ENCODE measurements at places on chromosomes 2 and 18.

DNA sequence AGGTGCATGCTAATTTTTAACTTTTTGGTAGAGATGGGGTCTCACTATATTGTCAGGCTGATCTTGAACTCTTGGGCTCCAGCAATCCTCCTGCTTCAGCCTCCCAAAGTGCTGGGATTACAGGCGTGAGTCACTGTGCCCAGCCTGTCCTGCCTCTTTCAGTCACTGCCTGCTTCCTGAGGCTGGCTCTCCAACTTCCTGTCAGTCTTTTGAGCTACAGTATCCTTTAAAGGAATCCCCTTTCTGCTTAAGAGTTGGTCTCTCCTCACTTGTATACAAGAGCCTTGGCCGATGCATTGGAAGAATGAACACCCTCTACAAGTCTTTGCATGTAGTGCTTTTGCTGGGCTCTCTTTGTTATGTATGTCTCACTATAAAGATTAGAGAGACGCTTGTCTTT lies 88.4 kb upstream of the SMAD2 start:
- no peak for DNase-seq

- DNase-seq = no peak
These were observed 8.9 kb downstream of the EPC2 start for GRCh38 chr2:148653437-148653836.

DNA sequence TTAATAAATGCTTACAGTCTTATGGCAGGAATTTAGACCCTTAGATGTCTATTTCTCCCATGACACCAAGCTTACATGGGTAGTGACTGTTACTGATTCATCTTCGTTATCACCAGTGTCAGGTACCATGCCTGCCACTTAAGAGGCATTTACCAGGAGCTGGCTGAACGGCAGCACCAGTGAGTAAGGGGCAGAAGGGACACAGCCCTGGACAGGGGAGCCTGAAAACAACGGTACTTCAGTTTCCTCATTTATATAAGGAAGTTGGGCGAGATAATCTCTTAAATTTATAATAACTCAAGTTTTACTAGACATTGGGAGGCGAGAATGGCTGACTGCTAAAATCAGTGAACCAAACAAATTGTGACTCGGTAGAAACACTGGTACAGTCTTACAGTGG lies 1.2 kb downstream of the COA5 start:
- DNase-seq = no peak

GRCh38 chr2:121043061-121043826 lies 241.8 kb downstream of the TFCP2L1 start:
- DNase-seq = no peak

GRCh38 chr2:60553495-60554073 lies at the start of gene BCL11A:
Gene BCL11A, minus strand, starts transcription at chr2:60553654. Its CDS starts 384 bp downstream, at chr2:60553270.
- DNase-seq = peak; percentile 68

DNA sequence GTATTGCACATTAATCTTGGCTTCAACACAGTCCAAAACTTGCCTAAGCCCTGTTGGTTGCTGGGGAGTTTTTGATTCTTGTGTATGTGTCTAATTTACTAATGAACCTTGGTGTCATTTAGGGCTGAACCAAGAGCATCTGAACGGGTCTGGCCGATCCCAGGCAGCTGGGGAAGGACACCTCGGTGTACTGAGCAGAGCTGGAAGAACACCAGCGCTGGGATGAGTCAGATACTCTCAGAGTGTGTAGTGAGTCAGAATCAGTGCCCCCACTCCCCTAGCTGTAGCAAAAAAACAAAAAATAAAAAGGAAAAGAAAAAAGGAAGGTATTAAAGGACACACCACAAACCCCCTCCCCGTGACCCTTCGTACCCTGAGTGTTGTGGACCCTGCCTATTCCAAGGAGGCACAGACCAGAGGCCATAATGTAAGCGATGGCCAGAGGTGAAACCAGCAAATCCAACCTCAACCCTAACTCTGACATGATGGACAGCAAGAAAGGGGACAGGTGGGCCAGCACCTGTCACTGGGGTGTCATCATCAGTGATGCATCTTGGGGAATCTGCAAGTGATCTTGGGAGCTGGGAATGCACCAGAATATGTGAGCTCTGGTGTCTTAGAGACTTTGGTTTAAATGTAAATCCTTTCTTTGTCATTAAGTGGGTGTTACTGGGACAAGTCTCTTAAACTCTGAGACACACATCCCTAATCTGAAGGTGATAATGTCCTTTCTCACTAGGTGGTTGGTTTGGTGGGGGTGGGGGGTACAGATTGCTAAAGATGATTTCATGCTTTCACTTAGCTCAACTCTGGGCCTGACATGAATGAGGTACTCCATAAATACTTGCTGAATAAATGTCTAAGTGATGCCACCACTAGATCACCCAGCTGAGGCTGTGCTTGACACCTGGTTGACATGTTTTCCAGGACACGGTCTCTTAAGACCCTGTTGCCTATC lies 34.2 kb upstream of the NCOA1 start:
- DNase-seq = peak; percentile 86

GRCh38 chr2:34317797-34318196 lies 718.7 kb upstream of the FAM98A start:
- no peak for DNase-seq

- no peak for DNase-seq
These were observed 370.3 kb downstream of the MEIS1 start for GRCh38 chr2:66805016-66805865.

- no peak for DNase-seq
These were observed 240.6 kb downstream of the SOX11 start for GRCh38 chr2:5932556-5933469.

- no peak for DNase-seq
These were observed 7.0 kb downstream of the EIF2AK2 start for GRCh38 chr2:37149626-37150322.

- no peak for DNase-seq
These were observed 154.0 kb downstream of the AGAP1 start for GRCh38 chr2:235647877-235648276.

- DNase-seq = no peak
These were observed 197.5 kb downstream of the PIEZO2 start for GRCh38 chr18:10951631-10952544.

- DNase-seq = no peak
These were observed 173.5 kb upstream of the SIX2 start for GRCh38 chr2:45182667-45183295.

- DNase-seq = no peak
These were observed 197.0 kb downstream of the HRH4 start for GRCh38 chr18:24657444-24657842.

DNA sequence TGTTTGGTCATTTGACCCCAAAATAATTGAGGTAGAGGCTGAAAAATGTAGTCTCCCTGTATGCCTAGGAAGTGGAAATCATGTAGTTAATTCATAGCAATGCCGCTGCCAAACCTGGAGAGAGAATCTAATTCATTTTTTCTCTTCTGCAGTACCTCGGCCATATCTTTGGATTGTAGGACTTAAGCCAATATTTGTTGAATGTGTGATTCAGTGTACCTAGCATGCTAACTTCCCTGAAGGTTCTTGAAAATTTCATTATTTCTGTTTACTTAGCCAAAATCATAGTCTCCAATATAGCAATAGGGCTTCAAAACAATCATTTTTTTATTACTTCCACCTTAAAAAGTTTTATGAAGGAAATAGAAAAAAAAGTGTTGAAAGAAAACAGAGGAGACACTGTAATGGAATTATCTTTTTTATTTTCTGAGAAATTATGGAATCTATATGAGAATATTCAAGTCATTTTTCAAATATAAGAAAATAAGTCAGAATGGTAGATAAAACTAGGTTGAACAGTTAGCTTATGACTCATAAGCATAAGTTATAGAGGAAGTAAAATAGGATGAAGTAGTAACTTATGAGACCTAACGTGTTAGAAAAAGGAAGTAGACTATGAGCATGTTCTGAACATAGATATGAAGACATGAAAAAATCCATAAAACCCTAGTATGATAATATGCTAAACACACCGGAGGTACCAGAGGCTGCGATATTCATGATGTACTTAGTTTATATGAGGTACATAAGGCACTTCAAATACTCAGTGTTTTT lies 35.2 kb upstream of the CDH19 start:
- DNase-seq = no peak

DNA sequence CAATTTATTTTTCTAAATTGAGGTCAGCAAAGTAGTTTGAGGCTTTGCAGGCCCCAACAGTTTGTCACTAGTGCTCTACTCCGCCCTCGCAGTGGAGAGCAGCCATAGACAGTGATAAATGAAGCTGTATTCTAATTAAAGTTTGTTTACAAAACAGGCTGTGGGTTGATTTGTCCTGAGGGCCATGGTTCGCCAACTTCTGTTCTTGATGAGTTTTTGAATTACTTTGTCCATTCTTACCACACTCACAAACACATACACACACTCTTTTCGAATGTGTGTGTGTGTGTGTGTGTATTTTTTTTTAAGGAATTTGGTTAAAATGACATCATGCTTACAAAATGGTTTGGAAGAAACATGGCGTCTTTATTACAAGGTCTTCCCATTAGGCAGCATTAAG lies 68.6 kb downstream of the MTCL1 start:
- no peak for DNase-seq

GRCh38 chr2:112645310-112646101 lies at the start of gene SLC20A1:
Gene SLC20A1, plus strand, starts transcription at chr2:112645939. Its CDS starts 890 bp downstream, at chr2:112646829.
- peak; percentile 96 for DNase-seq

GRCh38 chr2:121605820-121606733 lies 43.2 kb downstream of the CLASP1 start:
- no peak for DNase-seq

- no peak for DNase-seq
These were observed 100.7 kb downstream of the MYO5B start for GRCh38 chr18:50094221-50094773.

DNA sequence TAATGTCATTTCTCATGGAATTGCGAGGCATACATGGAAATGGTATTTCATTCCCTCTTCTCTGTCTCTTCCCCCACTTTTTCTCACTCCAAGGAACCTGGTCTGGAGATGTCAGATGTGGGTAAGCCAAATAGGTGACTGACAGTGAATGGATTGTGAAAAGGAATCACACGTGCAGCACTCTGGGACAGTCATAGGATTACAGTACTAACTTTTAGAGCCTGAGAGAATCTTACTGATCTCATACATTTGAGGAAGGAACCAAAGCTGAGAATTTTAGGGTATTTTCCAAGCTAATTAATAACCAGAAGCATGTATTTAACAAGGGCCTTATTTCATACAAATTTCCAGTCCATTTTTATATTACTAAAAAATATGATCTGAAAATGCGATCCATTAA lies 58.1 kb upstream of the ERBB4 start:
- DNase-seq = no peak

GRCh38 chr18:13218368-13218991 lies at the start of gene LDLRAD4:
Gene LDLRAD4, plus strand, starts transcription at chr18:13218760.
- DNase-seq = no peak

DNA sequence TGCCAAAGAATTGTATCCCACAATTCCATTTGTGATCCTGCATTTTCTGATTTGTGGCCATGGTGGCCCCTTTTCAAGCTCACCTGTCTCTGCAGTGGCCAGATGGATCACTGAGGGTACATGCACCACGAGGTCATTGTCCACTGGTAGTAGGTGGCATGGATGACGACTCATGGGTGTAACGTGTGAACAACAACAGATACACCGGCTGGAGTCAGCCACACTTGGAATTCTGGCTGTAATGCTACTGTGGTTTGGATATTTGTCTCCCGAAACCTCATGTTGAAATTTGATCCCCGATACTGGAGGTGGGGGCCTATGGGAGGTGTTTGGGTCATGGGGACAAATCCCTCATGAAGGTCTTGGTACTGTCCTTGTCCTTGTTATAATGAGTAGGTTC lies 102.2 kb upstream of the TAF1B start:
- no peak for DNase-seq

GRCh38 chr2:219492575-219492974 lies 6.1 kb upstream of the GMPPA start:
- DNase-seq = no peak

- no peak for DNase-seq
These were observed 28.0 kb downstream of the INO80C start for GRCh38 chr18:35469725-35470124.

DNA sequence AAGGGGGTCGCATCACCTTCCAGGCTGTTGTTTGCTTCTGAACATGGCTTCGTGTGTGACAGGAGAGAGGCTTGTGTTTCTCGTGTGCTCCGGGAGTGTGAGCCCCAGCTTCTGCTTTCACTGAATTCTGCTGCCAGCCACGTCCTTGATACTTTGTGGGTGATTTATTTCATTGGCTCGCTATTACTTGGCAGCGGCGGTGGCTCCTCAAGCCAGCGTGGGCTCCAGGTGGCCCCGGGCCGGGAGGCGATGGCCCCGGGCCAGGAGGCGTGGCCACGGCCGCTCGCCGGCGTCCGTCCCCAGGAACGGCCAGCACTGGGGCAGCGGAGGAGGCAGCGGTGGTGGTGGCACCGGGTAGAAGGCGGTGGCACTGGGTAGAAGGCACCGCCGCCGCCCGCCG lies 63.1 kb downstream of the NAPG start:
- no peak for DNase-seq

- DNase-seq = no peak
These were observed 77.9 kb upstream of the ARL5A start for GRCh38 chr2:151905963-151906632.

- DNase-seq = no peak
These were observed 58.5 kb downstream of the SOS1 start for GRCh38 chr2:39062320-39062719.

DNA sequence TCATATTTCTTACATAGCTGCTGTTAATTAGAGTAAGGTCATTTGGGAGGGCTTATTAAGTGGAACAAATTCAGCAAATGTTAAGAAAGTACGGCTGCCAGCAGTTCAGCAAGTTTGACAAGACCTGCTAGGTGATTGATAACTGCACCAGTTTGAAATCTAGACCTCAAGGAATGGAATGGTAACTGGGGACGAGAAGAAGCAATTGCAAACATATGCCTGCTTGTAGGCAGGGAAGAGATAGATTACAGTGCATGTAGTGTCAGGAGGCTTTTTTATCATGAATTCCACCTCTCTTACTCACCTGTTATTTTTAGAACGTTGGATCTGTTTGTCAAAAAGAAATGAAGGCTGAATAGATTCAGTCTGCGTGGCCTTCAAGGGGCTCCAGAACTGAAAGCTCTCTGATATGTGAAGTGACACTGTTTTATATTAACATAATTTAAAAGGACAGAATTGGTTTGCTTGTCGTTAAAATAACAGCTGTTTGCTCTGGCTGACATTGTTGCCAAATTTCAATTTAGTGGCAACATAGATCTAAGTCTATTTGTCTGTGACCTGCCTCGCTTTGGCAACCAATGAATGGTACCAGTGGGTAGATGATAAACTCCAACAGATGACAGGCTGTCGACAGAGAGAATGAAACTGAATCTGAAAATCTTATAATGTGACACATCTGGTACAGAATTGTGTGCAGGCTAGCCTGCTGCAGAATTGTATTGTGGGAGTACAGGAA lies 199.3 kb downstream of the ZNF407 start:
- DNase-seq = peak; percentile 24

Measured in hepatic stellate cell (primary cell).